Thyroid gland (tissue), 4 donors: ENCODE measurements at places on chromosomes 12 and 14. TPM values are rescaled to one million over a fixed set of nuclear protein-coding genes. Genes with fewer than 3 reads are reported as not detected.

CRADD gene
- total RNA-seq, result 45.3 TPM

KCNC2 gene
- total RNA-seq, result not detected

LIN7A gene
- total RNA-seq, result 7.9 TPM

CDK17 gene
- 39.8 TPM for total RNA-seq

PGF gene
- 64.3 TPM for total RNA-seq

RGS6 gene
- total RNA-seq, result 22.4 TPM

HOXC5 gene
- total RNA-seq, result not detected

ZFHX2 gene
- 2.3 TPM for total RNA-seq

NUBPL gene
- total RNA-seq, result 14.0 TPM

NANOG gene
- under 0.01 TPM for total RNA-seq

DNA sequence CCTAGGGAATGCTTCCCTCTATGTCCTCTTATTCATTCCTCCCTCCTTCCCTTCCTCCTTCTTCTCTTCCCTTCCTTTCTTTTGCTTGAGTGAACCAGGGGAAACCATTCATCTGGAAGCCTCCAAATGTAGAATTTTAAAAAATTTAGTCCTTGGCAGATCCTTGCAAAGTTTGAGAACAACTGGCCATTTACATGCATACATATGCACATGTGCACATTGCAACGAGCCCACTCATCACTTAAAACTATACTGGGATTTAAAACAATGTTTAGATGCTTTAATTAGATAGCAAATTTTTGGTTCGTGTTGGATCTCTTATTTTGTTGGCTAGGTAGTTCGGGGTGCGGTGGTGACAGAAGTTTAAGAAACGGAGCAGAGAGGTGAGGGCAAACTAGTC, 68.0 kb upstream of the HMGA2 start:
- H3K36me3 ChIP-seq, result no peaks in the 10 kb centered on the region
- DNase-seq, result no peak
- no peaks in the 10 kb centered on the region for H3K4me1 ChIP-seq
- no peaks in the 10 kb centered on the region for H3K27me3 ChIP-seq
- no peak overlapping the region for H3K4me3 ChIP-seq
- no peak overlapping the region for H3K27ac ChIP-seq

DNA sequence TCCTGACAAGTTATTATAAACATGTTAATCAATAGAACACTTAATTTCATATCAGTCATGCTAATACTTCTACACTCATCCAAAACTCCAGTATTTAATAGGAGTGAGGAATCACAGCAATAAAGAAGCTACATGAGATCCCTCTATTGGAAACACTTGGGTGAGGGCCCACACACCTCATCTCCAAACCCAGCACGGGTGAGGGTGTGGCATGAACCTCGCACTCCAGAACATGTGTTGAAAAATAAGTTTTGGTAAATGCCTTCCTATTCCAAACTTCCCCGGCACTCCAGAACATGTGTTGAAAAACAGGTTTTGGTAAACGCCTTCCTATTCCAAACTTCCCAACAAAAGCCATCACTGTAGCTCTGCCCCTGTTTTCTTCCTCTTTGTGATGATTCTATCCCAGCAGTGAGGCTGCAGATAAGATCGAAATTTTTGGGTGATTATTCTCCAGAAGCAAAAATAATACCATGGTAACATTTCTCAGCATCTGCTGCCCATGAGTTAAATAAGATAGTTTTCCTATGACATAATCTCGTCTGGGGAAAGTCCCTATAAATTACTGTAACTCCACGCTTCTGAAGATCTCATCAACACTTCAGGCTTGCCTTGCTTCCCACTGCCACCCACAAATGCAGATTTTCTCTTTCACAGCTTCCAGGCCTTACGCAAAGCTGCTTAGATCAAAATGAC, 24.4 kb upstream of the PTPRB start:
- no peak for DNase-seq
- no peak overlapping the region for H3K4me3 ChIP-seq
- no peaks in the 10 kb centered on the region for H3K36me3 ChIP-seq
- H3K27ac ChIP-seq, result no peak overlapping the region
- H3K27me3 ChIP-seq, result no peaks in the 10 kb centered on the region

DNA sequence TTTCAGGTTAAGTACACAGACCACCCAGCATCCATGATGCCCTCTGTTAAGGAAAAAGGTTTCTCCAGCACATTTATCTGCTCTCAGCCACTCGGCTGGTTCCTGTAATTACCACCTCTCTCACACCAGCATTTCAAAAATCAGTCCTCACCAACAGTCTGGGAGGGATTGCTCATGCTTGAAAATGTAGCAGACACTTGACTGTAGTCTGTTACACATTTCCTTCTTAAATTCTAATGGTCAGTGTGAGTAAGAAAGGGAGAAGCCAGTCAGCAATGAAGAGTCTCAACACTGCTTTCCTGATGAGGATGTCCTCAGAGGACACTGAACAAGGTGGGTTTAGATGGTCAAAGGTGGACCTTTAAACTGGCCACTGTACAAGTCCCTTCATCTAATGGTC, 6.0 kb downstream of the ZBTB39 start:
- H3K27me3 ChIP-seq, result no peaks in the 10 kb centered on the region
- no peak overlapping the region for H3K4me3 ChIP-seq
- no peak for DNase-seq
- H3K4me1 ChIP-seq, result peaks cover 6% of the 10 kb centered on the region

DNA sequence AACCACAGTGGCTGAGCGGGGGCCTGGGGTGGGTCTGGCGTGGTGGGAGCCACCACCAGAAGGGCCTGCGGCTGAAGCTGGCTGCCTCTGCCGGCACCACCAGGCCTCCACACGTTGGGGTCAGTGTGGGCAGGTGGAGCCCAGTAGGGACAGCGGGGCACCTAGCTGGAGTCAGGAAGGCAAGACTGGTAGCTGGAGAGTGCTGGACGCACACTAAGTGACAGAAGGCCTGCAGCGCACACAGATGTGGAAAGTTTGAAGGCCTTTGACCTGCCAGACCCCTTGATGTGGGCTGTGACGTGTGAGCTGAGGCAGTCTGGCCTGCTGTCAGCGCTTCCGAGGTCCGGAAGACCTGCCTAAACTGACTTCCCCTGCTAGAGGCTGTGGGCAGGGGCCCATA, 26.3 kb downstream of the RIN3 start:
- peak overlapping the region; percentile 68 for H3K27ac ChIP-seq
- no peaks in the 10 kb centered on the region for H3K27me3 ChIP-seq
- H3K36me3 ChIP-seq, result no peaks in the 10 kb centered on the region
- H3K4me1 ChIP-seq, result peaks cover 12% of the 10 kb centered on the region
- no peak for DNase-seq

DNA sequence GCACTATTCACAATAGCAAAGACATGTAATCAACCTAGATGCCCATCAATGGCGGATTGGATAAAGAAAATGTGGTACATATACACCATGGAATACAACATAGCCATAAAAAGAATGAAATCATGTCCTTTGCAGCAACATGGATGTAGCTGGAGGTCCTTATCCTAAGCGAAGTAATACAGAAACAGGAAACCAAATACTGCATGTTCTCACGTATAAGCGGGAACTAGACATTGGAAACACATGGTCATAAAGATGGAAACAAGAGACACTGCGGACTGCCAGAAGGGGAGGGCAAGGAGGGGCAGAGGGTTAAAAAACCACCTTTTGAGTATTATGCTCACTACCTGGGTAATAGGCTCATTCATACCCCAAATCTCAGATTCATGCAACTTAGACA, 234.1 kb upstream of the PLXNC1 start:
- no peaks in the 10 kb centered on the region for H3K36me3 ChIP-seq
- H3K4me3 ChIP-seq, result no peak overlapping the region
- H3K4me1 ChIP-seq, result no peaks in the 10 kb centered on the region
- no peak for DNase-seq

DNA sequence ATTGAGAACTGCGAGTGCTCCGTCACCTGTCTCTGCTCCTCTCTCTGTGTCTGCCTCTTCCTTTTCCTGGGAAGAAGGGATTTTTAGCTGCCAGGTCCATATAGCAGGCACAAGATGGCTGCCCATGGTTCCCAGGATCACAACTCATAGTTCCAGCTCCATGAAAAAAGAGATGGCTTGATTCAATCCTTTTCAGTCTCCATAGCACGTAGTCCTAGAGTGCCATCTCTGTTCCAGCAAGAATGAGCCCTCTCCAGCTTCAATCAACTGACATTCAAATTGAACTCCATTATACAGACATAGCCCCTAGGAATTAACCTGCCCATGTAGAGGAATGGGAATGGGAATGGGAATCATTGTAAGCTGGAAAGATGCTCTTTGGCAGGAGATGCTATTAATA, 34.7 kb upstream of the RTRAF start:
- no peak overlapping the region for H3K27ac ChIP-seq
- no peak for DNase-seq
- H3K36me3 ChIP-seq, result no peaks in the 10 kb centered on the region
- no peak overlapping the region for H3K4me3 ChIP-seq
- no peaks in the 10 kb centered on the region for H3K4me1 ChIP-seq

DNA sequence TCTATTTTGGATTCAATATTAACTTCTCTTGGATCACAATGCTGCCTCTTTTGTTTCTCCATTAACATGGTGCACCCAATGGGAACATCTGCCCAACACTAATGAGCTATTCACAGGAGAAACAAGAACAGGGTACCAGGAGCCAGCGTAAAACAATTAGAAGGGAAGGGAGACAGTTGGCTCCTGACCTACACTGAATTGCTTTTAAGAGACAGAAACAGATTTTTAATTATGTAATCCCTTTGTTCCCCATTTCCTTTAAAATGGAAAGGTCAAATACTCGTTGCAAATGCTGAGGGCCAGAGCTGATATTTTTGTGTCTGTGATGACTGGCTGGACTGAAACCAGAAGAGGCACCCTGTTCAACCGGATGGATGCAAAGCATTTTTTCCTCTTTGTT, 108.3 kb downstream of the SEC23A start:
- no peaks in the 10 kb centered on the region for H3K27me3 ChIP-seq
- no peak for DNase-seq
- no peak overlapping the region for H3K27ac ChIP-seq
- H3K4me3 ChIP-seq, result no peak overlapping the region
- H3K36me3 ChIP-seq, result no peaks in the 10 kb centered on the region
- no peaks in the 10 kb centered on the region for H3K4me1 ChIP-seq

DNA sequence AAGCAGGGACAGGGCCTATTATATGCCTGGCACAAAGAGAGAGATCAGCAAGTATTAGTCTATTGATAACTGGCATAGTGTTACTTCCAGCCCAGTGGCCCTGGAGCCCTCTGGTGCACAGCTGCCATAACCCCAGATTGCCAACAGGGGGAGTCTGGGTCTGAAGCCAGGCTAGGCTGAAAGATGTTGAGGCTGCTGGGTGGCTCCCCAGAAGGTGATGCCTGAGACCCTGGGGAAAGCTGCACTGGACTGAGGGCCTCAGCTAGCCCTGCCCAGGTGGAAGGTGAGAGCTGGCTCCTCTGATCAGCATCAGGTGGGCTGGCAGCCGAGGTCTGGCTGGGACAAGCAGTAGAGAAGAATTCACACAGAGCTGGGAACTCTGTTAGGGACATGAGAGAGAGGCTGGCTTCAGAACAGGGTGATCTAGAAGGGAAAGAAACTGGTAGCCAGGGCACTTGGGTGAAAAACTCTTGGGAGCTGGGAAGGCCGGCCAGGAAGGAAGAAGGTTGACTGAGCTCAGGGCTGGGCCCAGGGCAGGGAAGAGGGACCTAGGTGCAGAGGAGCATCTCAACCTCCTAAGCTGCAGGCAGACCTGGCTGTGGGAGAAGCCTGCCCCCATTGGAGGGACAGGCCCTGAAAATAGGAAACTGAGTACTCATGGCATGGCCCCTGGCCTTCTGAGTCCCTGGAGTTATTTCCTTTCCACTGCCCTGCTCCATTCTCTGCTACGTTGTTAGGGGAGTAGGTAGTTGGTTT, 3.9 kb downstream of the GZMH start:
- no peaks in the 10 kb centered on the region for H3K36me3 ChIP-seq
- no peak overlapping the region for H3K27ac ChIP-seq
- no peaks in the 10 kb centered on the region for H3K27me3 ChIP-seq
- DNase-seq, result peak; percentile 35
- peaks cover 8% of the 10 kb centered on the region for H3K4me1 ChIP-seq

DNA sequence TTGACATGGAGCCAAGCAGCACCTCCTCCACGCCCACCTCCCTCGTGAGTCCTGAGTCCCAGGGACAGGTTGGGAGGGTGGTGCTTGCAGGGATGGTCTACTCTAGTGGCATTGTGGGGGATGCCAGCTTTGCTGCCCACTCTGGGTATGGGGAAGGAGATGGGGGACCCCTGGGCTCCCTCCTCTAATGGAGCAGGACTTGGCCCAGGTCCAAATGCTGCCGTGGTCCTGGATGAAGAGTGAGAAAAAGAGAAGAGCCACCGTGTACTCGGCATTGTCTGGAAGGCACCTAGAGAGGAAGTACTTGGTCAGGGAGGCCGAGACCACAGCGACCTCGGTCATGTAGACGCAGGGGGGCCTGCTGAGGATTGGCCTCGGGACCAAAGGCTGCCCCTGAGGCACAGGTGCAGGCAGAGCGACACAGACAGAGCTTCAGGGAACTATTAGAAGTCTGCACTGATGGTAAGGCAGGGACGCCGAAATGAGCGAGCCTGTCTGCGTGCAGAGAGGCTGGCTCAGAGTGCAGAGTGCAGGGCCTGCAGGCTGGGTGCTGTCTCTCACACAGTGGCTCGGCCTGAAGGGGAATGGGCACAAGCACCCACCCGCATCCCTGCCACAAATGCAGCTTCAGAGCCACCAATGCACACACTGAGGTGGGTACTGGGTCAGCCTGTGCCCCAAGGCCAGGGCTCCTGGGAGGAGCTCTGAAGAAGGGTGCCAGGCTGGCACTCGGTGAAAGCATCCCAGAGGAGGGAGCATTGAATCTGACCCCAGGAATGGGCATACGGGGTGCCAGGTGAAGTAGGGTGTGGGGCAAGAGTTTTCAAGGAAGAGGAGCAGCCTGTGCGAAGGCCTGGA, 17.4 kb downstream of the NGB start:
- no peaks in the 10 kb centered on the region for H3K4me1 ChIP-seq
- no peak overlapping the region for H3K4me3 ChIP-seq
- H3K36me3 ChIP-seq, result no peaks in the 10 kb centered on the region
- DNase-seq, result no peak
- H3K27me3 ChIP-seq, result no peaks in the 10 kb centered on the region
- no peak overlapping the region for H3K27ac ChIP-seq

GRCh38 chr12:70824511-70824910, 96.0 kb downstream of the PTPRR start:
- H3K4me3 ChIP-seq, result no peak overlapping the region
- no peaks in the 10 kb centered on the region for H3K36me3 ChIP-seq
- DNase-seq, result no peak
- H3K27me3 ChIP-seq, result no peaks in the 10 kb centered on the region
- no peak overlapping the region for H3K27ac ChIP-seq

- peaks cover 10% of the 10 kb centered on the region for H3K4me1 ChIP-seq
- H3K27me3 ChIP-seq, result no peaks in the 10 kb centered on the region
- no peak overlapping the region for H3K4me3 ChIP-seq
- DNase-seq, result no peak
Observed at GRCh38 chr12:4567073-4567881, 5.3 kb downstream of the DYRK4 start.

GRCh38 chr12:32198555-32198954, 91.9 kb downstream of the BICD1 start:
- no peaks in the 10 kb centered on the region for H3K36me3 ChIP-seq
- H3K27ac ChIP-seq, result no peak overlapping the region
- H3K27me3 ChIP-seq, result no peaks in the 10 kb centered on the region
